HFFc6 (cell line): ENCODE measurements at places on chromosomes 4 and X.

GRCh38 chr4:90317785-90318184 is 190.6 kb downstream of the CCSER1 start:
- DNase-seq: peak; percentile 89

GRCh38 chrX:10423716-10424115 is 196.7 kb downstream of the MID1 start:
- no peak for DNase-seq

- DNase-seq: no peak
These were observed 127.2 kb upstream of the MAP3K15 start for GRCh38 chrX:19642241-19643109.

GRCh38 chr4:158624889-158625478 is 46.7 kb downstream of the C4orf46 start:
- peak; percentile 54 for DNase-seq

DNA sequence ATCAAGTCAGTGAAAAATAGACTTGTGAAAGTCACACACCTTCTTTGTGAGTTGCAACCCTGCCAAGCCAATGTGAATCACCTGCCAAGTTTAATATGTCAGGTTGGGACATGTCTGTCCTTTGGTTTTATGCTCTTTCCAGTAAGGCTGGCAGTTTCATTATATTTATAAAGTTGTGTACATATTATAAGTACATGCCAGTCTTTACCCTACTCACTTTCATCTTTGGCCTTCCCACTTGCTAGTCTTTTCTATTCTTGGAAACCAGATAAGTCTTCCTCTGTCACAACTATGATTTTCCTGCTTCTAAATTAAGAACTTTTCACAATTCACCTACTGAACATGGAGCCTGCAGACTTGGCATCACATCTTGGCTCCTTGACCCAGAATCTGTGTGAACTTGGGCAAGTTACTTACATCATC is 680.7 kb upstream of the BOD1L1 start:
- DNase-seq: no peak

GRCh38 chrX:136147976-136148375 is 643 bp downstream of the FHL1 start:
- no peak for DNase-seq

GRCh38 chr4:78592088-78592783 is 40.7 kb downstream of the ANXA3 start:
- DNase-seq: no peak
